Activated T-helper 1 cell treated with anti-CD3 and anti-CD28 coated beads, Interleukin-2, amount 50 U/mL, for 16 hours (primary cell): ENCODE measurements at places on chromosomes 12 and 14.
A peak's percentile ranks its signal among the peaks of the same experiment; 100 is the strongest.

DNA sequence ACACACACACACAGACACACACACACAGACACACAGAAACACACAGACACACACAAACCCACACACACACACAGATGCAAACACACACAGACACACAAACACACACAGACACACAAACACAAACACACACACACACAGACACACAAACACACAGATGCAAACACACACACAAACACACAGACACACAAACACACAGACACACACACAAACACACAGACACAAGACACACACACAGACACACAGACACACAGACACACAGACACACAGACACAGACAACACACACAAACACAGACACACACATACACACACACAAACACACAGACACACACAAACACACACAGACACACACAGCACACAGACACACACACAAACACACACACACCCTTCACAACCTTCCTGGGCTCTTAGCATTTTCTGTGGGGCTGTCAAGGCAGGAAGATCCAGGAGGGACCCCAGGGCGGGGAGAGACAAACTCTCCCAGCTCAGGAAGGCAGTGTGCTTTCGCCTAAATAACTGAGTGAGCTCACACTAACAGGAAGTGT is 24.2 kb upstream of the INF2 start:
- no peak for DNase-seq

- DNase-seq = no peak
Observed at GRCh38 chr14:51962711-51963110, 26.6 kb upstream of the RTRAF start.

- DNase-seq = no peak
Observed at GRCh38 chr12:78403681-78404080, 460.9 kb upstream of the SYT1 start.

DNA sequence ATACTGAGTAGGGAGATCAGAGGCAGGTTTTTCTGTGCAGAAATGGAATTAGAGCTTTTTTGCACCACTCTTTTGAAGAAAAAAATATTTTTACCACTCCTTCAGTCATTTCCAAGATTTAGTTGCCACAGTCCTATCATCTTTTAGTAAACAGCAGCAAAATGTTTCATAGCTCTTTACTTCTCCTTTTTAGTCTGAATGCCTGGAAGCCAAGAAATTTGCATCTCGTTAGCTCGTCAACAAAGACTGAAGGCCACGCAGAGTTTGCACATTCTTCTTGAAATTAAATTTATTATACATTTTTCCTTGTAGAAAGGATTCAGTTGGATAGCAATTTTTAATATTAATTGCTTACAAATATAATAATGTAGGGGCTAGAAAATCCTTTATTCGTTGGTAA is 544.5 kb upstream of the ATP2B1 start:
- no peak for DNase-seq

- peak; percentile 57 for DNase-seq
Observed at GRCh38 chr12:112409064-112409905, at the start of gene RPL6. Gene RPL6, minus strand, starts transcription at chr12:112409605. Its CDS starts 949 bp downstream, at chr12:112408656.

DNA sequence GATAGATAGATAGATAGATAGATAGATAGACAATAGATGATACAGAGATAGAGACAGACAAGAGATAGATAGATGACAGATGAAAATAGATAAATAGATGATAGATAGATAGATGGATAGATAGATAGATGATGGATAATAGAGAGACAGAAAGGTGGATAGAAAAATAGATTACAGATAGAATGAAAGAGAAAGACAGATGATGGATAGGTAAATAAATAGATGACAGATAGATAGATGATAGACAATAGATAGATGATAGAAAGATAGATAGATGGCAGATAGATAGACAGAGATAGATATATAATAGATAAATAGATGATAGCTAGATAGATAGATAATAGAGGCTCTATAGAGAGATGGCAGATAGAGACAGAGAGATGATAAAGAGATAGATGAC is 523.0 kb downstream of the BCL11B start:
- DNase-seq = no peak

- DNase-seq = no peak
Observed at GRCh38 chr14:35617500-35617899, 83.5 kb downstream of the INSM2 start.

DNA sequence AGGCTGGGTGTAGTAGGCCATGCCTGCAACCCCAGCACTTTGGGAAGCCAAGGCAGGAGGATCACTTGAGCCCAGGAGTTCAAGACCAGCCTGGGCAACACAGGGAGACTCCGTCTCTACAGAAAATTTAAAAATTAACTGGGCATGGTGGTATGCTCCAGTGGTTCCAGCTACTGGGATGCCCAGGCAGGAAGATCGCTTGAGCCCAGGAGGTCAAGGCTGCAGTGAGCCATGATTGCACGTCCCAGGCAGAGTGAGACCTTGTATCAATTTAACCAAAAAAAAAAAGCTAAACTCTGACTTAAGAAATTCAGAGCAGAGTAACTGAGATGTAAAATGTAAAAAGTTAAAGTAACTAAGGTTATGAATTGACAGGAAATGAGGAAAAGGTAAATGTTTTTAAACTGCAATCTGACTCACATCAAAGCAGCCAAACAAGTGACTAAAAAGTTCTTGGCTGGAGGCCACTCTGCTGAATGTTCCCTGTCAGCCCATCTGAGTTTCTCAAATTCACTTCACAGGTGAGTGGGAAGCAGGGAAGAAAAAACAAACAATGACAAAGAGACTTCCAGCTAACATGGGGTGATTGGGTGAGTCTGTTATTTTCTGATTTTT is 21.3 kb downstream of the PRKD1 start:
- DNase-seq = no peak

GRCh38 chr12:1469070-1469469 is 125.3 kb downstream of the FBXL14 start:
- no peak for DNase-seq

DNA sequence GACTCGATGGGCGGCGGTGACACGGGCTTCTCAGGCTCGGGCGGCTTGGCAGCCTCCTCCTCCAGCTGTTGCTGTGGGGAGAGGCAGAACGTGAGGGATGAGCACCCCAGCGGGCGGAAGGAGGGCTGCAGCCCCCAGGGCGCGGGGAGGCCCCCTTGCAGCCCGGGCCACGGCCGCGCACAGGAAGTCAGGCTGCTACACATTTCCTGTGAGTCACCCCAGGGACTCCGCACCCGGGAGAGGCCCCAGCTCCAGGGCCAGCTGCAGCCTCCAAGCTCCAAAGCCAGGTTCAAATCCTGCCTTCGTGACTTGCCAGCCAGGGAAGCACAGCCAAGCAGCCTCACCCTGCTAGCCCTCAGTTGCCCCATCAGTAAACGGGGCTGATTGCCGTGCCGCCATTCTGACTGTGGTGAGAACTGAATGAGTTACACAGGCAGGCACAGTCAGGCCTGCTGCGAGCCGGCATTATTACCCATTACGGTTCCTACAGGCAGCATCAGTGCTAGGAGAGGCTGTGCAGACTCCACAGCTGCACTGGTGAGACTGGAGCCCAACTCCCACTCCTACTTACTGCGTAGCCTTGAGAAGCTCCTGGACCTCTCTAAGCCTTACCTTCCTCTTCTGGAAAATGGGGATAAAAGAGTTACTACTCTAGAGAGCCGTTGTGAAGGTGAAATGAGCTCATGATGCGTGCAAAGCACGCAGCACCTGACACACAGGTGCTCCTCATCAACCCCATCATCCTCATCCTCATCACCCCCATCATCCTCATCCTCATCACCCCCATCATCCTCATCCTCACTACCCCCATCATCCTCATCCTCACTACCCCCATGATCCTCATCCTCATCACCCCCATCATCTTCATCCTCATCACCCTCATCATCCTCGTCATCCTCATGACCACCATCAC is 100.9 kb downstream of the NCOR2 start:
- peak; percentile 79 for DNase-seq

DNA sequence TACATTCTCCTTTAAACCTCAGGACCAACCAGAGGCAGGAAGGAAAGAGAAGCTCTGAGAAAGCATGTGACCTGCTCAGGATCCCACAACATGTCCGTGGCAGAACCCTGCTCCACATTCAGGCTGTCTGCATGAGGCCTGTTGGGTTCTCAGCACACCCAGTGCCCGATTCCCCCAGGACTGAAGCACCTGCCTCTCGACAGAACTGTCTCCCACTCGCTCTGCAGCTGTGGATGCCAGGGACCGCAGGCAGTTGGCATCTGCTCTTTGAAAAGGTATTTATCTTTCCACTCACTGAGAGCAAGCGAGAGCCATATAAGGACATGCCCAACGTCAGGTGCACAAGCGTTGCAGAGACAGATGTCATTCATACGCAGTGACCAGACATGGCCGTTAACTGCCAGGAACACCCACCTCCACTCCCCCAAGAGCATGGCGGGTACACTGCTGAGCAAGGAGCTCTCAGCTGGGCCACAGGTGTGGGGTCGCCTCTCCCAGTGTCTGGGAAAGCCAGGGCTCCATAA is 18.9 kb downstream of the PITPNM2 start:
- no peak for DNase-seq

GRCh38 chr14:34409721-34410120 is 52.3 kb downstream of the SPTSSA start:
- DNase-seq = no peak

GRCh38 chr12:116898669-116899068 is 12.1 kb upstream of the FBXW8 start:
- DNase-seq = no peak

DNA sequence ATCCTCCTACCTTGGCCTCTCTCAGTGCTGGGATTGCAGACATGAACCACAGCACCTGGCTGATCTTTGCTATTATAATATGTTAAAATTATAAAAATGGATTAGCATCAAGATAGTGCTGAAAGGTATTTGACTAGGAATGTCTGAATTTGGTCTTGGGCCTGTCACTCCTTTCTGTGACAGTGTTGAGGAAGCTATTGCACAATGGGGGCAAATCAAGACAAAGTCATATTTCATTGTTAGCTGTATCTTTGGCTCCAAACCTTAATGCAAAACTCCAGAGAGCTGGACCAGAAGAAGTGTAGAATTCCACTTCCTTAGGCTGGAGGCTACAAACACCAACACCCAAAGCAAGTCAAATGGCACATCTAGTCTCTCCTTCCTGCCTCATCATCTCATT is 42.2 kb downstream of the ZCRB1 start:
- no peak for DNase-seq

DNA sequence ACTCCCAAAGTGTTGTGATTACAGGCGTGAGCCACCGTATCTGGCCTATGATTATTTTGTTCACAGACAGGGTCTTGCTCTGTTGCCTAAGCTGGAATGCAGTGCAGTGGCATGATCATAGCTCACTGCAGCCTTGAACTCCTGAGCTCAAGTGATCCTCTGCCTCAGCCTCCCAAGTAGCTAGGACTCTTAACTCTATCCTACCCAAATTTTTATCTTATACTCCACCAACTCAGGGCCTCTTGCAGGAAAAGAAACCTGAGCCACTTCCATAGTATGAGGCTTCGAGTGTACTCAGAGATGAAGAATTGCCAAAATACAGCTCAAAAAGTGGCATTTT is 828 bp downstream of the MMAB start:
- DNase-seq = no peak

DNA sequence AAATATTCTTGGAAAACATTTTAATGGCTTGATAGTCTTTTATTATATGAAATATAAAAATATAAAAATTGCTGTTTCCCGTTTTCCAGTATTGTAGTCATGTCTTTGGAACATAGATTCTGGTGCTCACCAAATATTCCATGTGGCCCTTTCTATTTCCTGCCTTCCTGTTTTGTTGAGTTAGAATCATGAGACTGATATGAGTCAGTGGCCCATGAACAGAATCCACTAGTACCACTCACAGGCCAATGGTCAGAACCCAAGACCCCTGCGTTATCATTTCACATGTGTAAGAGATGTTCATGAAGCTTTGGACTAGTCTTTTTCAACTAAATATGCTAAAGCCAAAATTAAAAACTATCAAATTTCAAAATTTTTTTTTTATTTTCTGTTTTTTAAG is 56.9 kb downstream of the BICD1 start:
- no peak for DNase-seq

GRCh38 chr12:18419311-18419710 is 158.0 kb downstream of the PIK3C2G start:
- DNase-seq = no peak

DNA sequence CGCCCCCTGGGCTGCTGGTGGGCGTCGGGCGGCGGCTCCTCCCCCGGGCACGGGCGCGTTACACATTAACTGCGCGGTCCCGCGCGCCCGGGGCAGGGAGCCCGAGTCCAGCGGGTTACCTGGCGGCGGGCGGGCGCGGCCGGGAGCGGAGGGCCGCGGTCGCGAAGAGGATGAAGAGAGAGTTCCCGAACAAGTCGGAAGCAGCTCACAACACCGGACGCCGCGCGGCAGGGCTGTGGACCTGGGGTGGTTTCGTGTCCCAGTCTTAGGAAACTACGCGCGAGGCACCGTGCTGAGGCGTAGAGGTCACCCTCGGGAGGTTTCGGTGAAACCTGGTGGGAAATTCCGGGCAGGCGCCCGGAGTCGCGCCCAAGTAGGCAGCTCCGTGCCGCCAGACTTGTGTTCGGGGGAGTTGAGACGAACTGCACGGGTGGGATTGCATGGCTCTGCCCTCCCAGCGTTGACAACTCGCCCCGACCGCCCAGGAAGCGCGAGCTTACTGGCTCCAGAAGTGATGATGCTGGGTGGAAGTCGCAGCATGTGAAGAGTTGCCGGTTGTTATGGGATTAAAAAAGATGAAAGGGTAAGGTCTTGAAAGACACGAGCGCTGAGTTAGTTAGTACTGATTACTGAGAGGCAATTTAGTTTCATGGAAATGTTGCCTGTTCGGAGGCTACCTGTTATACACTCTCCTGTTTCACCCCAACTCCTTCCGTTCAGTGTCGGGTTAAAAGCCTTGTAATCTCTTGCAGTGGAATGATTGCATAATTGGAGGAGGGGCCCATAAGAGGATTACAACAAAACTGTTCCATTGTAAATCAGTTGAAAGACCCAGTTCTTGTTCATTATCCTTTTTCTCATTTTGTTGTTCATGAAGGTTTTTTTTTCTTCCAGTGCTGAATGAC is 879 bp downstream of the RAB3IP start:
- DNase-seq = peak; percentile 41

DNA sequence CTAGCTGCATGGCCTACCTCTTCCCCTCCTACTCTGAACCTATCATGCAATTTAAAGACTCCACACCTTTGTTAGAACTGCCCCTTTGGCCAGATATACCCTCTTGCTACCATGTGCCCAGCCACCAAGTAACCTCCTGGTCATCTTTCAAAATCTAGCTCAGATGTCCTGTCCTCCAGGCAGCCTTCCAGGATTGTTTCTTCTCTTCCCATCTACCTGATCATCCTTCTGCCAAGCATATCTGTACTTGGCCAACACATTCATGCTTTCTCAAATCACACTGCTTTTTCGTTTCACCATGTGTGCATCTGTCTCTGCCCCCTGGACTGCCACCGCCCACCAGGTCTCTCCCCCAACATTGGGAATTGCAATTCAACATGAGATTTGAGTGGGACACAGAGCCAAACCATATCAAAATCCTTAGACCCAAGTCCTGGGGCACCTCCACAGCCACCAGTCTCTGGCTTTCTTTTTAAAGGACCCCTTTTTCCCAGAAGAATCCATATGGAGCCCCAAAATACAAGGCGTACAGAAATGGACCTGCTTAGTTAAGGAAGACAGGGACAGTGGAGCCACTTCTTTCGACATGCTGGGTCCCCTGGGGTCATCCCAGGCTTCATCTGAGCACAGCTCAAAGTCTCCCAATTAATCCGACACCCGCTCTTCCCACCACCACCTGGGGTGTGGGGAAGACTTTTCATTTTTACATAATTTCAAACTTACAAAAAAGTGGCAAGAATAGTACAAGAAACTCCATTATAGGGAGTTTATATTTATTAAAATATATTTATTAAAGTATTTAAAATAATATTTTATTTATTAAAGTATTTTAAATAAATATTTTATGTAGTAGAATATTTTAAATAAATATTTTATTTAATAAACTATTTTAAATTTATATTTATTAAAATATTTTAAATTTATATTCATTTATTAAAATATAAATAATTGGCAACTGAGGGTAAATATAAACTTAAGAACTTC is 7.9 kb upstream of the CMKLR1 start:
- DNase-seq = no peak
